Activated T-cell treated with anti-CD3 and anti-CD28 coated beads for 4 hours (primary cell): ENCODE measurements at places on chromosomes 12 and 14.
A peak's percentile ranks its signal among the peaks of the same experiment; 100 is the strongest.

DNA sequence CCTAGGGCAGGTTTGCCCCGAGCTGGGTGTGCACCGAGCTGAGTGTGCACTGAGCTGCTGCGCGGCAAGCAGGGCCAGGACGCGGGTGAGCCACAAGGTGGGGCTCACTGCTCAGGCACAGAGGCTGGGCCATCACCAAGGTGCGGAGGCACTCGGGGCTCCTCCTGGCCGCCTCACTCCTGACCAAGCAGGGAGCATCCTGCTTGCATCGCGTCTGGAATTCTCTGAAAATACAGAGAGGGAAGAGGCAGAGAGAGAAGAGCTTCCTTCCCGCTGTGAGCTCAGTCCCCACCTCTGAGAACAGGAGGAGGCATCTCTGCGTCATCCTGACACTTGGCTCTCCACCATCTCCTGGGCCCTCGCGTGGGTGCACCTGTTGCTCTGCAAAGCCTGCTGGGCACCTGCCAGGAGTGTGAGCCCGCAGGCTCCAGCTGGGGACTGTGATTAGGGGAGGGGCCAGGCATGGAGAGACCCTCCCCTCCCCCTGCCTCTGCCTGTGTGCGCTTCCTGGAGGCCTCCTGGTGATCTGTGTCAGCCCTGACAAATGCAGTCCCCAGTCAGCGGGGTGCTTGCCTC, 116.3 kb downstream of the GLT1D1 start:
- no peak for DNase-seq

GRCh38 chr12:89316705-89317139, 35.6 kb downstream of the DUSP6 start:
- DNase-seq, result no peak

DNA sequence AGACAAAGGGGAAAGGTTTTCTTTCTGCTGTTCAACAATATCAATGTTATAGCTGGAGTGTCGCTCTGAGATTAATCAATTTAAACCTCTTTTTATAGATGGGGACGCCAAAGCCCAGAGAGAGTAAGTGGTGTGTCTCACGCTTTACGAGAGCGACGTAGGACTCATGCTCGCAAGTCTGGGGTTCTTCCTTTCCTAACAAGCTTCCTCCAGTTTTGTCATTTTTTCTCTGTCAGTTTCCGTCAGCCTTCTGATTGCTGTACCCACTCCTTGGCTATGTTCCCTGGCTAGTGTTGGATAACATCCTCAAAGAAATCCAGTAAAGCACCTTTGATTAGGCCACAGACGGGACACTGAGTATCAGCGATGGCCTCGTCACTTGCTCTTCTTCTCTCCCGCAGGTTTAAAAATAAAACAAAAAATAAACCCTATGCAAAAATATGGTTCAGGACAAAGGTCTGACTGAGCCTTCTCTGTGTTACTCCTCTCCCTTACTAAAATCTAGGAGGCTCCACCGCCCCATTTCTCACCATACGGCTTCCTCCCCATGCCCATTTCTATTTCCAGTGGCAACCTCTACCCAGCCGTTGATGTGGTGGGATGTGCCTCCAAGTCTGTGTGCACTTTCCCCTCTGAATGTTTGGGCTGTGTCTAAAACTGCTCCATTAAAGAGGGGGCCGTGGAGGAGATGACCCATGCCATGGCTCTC, 172.7 kb upstream of the PARP11 start:
- no peak for DNase-seq

DNA sequence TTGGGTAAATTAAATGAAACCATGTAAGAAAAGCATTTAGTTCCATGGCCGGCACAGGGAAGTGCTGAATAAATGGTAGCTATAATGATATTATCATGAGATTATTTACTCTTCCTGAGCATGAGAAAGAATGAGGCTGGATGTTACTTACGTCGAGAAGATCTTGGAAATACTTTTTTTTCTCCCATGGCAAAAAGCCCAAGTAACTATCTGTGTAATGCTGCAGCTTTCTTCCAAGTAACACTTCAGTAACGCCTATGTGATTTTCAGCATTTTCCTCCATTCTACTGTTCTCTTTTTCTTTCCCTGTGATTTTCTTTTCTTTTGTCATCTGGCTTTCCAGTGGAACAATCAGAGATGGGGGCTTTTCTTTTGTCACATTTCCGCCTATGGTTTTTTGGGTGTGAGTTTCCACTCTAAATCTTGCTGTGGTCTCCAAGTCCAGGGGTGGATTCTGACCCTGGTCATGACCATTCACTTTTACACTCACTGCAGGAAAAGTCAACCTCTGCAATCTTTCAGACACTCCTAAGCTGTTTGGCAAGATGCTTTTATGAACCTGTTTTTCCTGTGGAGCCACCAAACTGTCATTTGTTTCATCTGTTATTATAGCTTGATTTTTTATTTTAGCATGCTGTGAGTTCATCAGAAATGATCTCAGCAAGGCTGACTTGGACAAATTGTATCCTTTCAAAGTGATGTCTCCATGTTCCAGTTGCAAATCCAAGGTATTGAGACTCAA, 25.0 kb upstream of the SYCP3 start:
- DNase-seq, result no peak

DNA sequence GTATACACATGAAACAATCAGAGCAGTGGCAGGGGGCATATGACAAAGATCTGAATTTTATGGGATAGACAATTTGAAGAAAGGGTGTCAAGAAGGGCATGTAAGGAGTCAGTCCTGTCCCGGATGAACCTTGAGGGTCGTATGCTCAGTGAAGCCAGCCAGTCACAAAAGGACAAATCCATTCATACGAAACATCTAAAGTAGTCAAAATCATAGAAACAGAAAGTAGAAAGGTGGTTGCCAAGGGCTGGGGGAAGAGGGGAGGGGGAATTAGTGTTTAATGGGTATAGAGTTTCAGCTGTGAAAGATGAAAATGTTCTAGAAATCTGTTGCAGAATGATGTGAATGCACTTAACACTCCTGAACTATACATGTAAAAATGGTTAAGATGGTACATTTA, 157.5 kb downstream of the TGFB3 start:
- DNase-seq, result no peak

- no peak for DNase-seq
These were observed 6.3 kb downstream of the ZNF839 start for GRCh38 chr14:102325791-102326345.

DNA sequence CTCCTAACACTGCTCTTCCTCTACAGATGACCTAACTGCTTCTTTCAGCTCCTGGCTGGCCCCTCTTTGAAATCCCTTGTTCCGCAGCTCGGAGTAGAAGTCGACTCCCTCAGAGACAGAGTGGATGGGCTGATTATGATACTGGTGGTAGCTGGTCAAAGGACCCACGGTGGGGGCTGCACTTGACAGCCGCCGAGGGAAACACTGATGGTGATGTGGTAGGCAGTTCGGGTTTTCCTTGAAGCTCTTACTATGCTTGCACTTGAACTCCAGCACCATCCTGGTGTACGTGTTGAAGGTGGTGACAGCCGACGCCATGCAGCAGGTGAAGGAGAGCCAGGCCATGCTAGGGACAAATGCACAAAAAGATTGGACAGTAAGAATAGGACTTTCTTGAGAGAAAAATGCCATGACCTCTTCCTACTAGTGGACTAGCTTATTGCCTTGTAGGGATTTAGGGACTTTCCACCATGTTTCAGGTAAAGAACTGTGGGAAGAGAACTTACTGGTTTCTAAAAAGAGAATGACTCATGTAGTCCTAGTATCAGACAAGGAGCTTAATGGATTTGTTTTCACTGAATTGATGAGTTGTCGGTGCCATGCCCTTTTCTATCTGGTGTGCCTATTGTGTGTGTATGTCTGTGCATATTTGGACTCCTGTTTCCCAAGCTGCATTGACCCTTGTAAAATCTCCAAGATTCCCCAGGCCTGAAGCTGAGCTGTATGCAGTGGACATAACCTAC, 18.4 kb downstream of the GSG1 start:
- DNase-seq, result no peak

DNA sequence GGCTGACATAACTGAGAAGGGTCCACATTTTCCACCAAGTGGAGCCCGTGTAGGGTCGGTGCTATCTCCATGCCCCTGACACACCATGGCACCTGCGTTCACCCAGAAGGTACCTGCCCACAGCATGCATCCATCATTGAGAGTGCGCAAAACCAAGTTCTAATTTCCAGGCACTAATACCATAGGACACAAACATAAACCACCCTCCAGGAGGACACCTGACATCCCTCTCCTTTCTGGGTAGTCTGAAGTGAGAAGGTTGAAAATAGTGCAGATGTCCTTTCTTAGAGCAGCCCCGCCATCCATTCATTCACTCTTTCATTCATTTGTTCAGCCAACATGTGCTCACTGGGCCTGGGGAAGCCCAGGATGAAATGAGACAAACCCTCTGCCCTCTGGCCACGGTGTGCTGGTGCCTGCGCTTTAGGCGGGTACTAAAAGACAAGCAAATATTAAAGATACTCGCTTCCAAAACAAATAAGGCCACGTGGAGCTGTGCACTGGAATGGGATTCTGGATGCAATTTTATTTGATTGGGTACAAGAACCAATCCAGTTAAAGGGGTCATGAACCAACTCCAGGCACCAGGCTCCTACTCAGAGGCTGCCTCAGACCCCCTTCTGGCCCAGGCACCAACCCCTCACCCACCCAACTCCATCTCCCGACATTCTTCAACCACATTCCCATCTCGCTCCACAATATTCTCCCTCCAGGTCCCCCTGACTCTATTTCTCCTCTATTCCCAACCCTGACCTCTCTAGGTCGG, 1.2 kb downstream of the TTC7B start:
- DNase-seq, result no peak

- no peak for DNase-seq
These were observed 58.8 kb upstream of the FOXG1 start for GRCh38 chr14:28707814-28708213.

- DNase-seq, result peak; percentile 50
These were observed 52.2 kb downstream of the ATF7IP start for GRCh38 chr12:14417715-14418114.

DNA sequence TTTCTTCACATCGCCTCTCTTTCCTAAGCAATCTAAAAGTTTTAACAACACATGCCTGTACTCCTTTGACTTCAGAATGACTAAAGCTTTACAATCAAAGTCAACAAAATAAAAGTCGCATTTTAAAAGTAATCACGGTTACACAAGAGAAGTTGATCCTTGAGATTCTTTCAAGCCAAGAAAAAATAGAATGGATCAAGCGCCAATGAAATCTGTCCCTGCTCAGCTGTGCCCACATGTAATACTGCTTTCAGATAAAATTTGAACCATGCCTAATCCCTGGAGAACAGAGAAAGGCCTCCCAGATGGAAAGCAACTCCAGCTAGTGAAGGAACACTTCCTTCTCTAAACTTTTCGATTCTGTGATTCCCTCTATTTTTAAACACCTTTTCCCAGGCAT, 113.1 kb downstream of the FBXL14 start:
- no peak for DNase-seq

DNA sequence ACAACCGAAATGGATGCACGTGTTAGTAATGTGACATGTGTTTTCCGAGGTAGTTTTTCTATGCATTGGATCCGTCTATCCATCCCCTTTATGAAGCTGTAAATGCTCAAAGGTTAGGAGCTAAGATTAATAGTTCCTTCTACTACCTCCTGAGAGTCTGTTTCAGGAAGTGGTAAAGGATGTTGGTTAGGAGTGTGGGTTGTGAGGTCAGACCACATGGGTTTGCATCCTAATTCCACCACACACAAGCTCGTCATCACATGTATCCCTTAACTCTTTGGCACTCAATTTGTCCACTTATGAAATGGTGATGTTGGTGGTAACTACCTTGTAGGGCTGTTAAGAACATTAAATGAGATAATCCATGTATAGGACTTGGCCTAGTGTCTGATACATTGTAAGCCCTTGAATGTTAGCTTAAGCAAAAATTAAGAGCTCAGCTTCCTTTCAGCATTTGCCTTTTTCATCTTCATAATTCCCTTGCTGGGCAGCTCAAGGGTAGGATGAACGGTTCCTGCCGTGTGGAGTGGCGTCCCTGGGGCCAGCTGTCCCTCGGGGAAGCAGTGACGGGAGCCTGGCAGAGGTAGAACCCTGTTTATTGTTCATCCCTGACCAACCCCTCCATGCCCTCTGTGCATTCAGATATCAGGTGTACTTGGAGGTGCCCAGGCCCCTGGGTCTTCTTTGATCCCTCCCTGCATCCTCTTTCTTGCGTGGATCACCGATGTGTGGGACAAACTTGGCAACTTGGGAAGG, 52.3 kb downstream of the TSPAN9 start:
- DNase-seq, result no peak

GRCh38 chr12:128664501-128664900, 159.3 kb downstream of the SLC15A4 start:
- no peak for DNase-seq

GRCh38 chr12:45994736-45995135, 4.4 kb upstream of the SCAF11 start:
- no peak for DNase-seq

DNA sequence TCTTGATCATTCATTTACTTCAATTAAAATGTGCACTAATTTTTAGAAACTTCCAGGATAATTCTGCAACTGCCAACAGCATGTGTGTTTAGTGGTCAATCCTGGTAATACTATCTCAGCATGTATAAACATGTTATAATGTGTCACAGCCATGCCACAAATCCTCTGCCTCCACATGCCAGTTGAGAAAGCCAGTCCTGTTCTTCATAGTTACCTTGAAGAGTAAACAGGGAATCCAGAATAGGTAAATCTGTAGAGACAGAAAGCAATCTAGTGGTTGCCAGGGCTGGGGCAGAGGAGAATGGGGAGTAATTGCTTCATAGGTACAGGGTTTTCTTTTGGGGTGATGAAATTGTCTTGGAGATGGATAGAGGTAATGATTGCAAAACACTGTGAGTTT, 85.9 kb downstream of the ARMH4 start:
- no peak for DNase-seq

DNA sequence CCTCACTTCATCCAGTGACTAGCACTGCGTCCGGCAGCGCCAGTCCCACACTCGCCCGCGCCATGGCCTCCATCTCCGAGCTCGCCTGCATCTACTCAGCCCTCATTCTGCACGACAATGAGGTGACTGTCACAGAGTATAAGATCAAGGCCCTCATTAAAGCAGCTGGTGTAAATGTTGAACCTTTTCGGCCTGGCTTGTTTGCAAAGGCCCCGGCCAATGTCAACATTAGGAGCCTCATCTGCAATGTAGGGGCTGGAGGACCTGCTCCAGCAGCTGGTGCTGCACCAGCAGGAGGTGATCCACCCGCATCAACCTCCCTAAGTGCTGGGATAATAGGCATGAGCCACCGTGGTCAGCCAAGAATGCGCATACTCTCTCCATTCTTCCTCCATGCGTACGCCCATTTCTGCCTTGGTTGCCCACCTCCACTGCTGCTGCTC, 59.9 kb downstream of the IRF2BPL start:
- no peak for DNase-seq

DNA sequence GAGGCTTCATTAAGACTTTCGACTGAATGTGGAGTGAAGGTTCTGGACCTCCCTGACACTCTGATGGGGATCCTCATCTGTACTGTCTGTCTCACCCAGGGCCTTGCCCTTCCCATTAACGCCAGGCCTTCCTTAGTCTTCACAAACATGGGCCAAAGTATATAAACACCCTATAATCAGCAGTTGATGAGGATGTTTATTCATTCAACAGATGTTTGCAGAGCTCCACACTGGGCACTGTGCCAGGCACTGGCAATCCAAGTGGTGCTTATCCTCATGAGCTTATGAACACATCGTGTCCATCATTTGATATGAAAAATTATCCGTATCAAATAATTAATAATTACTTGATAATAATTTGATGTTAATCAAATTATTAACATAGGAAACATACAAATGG, 454.4 kb downstream of the FUT8 start:
- DNase-seq, result no peak
